NCI-H1092 treated with DMSO at 0.1 percent for 48 hours (cell line): ENCODE measurements at places on chromosomes 13 and 19.

DNA sequence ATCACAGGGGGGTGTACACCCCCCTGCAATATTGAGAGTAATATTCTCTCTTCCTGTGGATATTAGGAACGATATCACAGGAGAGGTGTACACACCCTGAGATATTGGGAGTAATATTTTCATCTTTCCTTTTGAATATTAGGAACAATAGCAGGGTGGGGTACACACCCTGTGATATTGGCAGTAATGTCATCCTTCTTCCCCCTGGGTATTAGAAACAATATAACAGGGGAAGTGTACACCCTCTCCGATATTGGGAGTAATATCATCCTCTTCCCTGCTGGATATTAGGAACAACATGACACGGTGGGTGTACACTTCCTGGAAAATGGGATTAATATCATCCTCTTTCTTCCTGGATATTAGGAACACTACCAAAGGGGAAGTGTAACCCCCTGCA is 57.8 kb upstream of the CEACAM21 start:
- DNase-seq = no peak

DNA sequence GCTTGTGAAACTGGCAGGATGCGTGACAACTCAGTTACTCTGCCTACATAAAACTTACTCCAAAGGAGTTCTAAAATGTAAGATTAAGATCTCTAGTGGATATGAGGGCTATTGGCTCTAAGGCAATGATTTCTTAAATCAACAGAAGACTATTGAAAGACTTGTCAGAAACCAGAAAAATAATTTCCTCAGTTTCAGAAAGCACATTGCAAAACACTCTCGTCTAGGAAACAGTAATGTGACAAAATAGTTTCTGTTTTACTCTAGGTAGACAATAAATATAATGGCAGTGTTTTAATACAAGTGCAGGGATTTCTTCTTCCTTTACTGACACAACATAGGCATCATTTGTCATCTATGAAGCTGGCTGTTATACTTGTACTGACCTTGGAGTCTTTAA is 230.1 kb downstream of the KCTD12 start:
- DNase-seq = no peak

- no peak for DNase-seq
Observed at GRCh38 chr13:32010136-32010535, 21.4 kb upstream of the FRY start.

GRCh38 chr19:5826531-5827341 is 12.8 kb downstream of the FUT6 start:
- DNase-seq = peak; percentile 79
